ENCODE measurements at places on chromosomes 16 and 17.

GRCh38 chr17:69722518-69722917 is 308.0 kb downstream of the MAP2K6 start:
- DNase-seq, result no peak

DNA sequence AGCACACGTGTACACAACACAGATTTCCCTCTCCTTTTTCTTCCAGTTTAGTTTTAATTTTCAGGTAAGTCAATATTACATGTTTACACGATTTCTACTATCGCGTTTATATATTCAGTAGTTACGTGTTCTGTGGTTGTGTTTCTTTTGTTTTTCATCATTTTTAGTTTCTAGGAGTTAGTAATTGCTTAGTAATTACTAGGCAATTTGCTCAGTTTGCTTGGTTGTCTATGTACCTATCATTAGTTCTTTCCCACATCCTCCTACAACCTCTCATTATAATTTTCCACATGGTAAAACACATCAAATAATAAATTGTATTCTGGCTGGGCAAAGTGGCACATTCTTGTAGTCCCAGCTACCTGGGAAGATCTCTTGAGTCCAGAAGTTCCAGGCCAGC is 24.6 kb upstream of the GUCY2D start:
- no peak for DNase-seq

GRCh38 chr17:42310787-42311215 is 22.5 kb downstream of the STAT5A start:
- no peak for DNase-seq

DNA sequence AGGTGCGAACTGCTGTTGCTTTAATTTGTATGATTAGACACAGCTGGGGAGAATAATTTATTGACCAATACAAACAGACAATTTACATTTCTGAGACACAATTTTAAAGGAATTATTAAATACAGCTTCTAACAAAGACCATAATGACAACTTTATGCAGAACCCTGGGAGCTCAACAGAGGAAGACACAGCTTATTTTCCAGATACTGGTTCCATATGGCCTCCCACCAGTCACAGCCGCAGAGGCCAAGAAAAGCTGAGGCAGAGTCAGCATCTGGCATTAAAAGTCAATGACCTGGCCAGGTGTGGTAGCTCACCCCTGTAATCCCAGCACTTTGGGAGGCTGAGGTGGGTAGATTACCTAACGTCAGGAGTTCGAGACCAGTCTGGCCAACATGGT is 66.1 kb upstream of the BCAR1 start:
- no peak for DNase-seq

DNA sequence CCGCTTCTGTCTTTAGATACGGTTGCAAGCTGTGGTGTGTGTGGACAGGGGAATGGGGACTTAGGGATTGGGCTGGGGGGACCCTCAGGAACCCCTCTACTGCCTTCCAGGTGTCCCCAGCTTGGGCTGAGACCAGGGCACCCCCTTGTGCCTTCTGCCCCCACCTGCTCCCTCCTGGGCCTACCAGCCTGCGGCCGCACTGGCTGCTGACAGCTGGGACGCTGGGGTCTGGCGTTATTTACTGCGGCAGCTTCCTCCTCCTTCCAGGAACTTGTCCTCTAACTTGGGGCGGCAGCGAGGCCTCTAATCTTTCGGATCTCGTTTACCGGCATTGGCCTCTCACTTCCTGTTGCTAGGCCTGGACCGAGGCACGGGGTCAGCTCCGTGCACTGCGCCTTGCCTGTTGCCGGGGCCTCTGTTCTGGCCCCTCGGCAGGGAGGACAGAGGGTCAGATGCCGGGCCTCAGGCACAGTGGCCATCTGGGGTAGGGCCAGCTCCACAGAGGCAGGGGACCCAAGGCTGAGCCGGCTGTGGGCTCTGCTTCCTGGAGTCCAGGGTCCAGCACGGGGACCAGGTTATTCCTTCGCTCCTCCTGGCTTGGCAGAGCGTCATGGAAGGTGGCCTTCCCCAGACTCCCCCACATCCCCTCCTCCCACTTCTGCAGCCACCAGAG is 31.8 kb downstream of the TMEM235 start:
- no peak for DNase-seq

- no peak for DNase-seq
Measured at GRCh38 chr17:58580671-58581070, 66.2 kb upstream of the MTMR4 start.

DNA sequence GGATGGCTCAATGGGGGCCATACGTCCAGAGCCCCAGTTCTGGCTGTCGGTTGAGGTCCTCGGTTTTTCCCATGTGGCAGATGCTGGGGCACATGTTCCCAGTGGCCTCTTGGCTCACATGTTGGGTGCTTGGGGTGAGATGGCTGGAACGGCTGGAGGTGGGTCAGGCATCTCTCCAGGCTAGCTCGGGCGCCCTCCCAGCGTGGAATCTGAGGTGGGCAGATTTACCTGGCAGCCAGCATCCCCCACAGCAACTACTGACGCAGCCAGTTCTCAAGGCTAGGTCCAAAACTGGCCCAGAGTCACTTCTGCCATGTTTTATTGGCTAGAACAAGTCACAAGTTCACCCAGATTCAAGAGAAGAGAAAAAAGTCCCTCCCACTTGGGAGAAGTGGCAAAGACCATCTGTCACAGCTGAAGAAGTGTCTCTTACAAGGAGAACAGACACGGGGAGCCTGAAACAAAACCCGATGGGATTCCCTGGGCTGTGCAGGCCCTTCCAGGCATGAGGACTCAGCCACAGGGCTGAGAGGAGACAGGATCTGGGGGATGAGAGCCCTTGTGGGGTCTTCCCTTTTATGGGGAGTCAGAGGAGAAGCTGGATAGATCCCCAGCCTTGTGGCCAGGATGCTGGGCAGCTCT is 15.2 kb downstream of the ACE start:
- DNase-seq, result no peak

DNA sequence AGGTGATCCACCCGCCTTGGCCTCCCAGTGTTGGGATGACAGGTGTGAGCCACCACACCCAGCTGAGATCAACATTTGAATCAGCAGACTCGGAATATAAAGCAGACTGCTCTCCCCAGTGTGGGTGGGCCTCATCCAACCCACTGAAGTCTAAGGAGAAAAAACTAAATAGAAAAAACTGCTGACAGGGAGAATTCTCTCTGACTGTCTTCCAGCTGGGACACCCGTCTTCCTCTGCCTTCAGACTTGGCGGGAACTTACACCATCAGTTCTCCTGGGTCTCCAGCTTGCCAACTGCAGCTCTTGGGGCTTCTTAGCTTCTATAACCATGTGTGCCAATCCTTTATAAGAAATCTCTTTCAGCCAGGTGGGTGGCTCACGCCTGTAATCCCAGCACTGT is 90.7 kb downstream of the MRM3 start:
- no peak for DNase-seq

DNA sequence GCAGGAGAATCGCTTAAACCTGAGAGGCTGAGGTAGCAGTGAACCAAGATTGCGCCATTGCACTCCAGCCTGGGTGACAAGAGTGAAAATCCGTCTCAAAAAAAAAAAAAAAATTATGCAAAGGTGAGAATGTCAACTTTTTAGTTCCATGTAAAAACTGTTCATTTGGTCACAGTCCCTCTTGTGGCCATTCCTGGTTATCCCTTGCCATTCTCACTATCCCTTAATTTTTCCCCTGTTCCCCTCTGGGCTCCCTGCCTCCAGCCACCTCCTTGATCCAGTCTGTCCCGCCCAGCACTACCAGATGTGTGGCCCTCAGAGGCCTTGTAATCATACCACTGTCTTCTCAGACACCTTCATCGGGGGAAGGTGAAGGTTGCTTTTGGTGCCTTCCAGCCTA is 23.4 kb downstream of the DCAF7 start:
- no peak for DNase-seq

- no peak for DNase-seq
Measured at GRCh38 chr16:2687531-2688308, 5.4 kb downstream of the KCTD5 start.

- no peak for DNase-seq
Measured at GRCh38 chr16:64892835-64893785, 228.8 kb downstream of the CDH11 start.

DNA sequence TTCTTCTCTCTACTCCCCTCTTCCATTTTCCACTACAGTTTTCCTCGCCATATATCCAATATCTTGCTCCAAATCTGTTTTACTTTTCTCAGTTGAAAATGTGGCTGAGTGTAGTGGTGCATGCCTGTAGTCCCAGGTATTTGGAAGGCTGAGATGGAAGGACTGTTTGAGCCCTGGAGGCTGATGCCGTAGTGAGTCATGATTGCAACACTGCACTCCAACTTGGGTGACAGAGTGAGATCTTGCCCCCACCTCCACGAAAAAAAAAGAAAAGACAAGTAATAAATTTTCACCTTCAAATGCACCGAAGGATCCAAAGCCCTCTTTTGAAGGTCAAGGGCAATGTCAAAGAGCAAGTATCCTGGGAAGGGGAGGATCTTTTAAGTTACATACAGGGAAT is 592.3 kb downstream of the TMEM114 start:
- DNase-seq, result no peak

GRCh38 chr17:3913531-3914311 is 2.5 kb downstream of the P2RX1 start:
- peak; percentile 57 for DNase-seq

DNA sequence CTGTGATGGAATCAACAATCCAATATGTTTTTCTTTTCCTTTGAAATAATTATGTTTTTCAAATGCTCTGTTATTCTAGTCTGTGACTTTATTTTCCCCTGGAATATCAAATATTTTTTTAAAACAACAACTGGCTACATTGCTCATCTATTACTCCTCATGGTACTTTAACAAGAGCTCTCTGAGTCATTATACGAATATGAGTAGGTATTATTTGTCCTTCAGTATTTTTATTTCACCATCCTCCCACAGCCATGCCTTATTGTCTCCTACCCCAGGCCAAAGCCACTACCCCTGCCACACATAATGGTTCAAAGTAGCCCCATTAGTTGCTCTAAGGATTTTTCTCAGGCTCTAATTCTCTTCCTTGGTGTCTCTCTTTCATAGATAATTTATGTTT is 1572.3 kb downstream of the CDH8 start:
- DNase-seq, result no peak

DNA sequence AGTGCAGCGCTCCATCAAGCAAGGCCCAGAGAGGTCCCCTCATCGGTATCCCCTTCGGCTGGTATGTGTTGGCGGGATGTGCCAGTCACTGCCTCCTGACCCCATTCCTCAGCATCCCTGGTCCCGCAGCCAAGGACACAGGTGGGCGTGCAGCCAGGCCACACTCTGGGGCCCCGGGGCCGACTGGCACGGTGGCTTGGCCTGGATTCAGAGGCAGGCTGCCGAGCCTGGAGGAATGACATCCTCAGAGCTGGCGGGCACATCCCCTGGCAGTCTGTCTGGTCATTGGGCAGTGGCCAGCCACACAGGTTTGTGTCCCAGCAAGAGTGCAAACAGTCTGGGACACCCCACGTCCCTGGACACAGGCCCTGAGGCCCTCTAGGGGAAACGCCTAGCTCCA is 111.1 kb downstream of the SDK2 start:
- DNase-seq, result no peak

GRCh38 chr16:70713824-70714223 is 28.0 kb upstream of the MTSS2 start:
- DNase-seq, result no peak

GRCh38 chr17:17666111-17666714 is 15.0 kb upstream of the RAI1 start:
- no peak for DNase-seq

- DNase-seq, result no peak
Measured at GRCh38 chr16:66028510-66029216, 337.8 kb upstream of the CDH5 start.

DNA sequence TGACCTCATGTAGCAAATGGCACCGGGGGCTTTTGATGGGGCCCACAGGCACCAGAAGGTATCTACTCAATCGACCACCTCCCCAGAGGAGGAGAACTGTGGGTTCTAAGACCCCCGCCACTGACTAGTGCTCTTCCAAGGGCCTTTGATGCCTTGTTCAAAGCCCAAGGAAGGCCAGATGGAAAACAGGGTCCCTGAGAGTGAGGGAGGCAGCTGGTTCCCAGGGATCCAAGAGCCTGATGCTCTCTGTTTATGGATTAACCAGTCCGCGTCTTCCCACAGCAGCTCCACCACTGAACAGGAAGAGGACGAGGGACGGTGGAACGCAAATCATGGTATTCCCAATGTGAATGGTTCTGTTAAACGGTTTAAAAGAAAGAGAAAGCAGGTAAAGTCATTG is 7.6 kb downstream of the PHB1 start:
- DNase-seq, result no peak

GRCh38 chr17:19928299-19928698 is 49.3 kb downstream of the AKAP10 start:
- DNase-seq, result no peak

GRCh38 chr17:65115839-65116238 is 21.3 kb upstream of the RGS9 start:
- no peak for DNase-seq

- DNase-seq, result no peak
Measured at GRCh38 chr16:81610144-81610842, 165.7 kb downstream of the CMIP start.

- no peak for DNase-seq
Measured at GRCh38 chr17:80795754-80796153, 195.9 kb upstream of the CHMP6 start.

- DNase-seq, result no peak
Measured at GRCh38 chr16:50114357-50115129, 38.6 kb upstream of the TENT4B start.

- DNase-seq, result no peak
Measured at GRCh38 chr17:560432-560873, 154.2 kb downstream of the VPS53 start.

DNA sequence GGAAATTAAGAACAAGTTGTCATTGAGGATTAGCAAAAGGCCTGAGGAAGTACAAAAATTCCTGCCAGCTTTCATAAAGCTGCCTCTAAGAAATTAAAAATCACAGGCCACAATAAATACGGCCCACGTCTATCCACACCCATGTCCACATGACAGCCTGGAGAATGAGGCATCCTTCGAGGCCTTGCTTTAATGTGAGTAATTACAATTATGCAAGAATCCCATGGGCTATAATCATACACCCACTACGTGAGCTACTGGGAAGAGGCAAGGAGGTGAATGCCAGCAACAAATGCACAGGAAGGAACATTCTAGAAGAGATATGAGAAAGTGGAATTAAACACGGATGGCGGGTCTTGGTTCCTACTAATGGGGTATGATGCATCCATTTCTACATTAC is 65.4 kb upstream of the ZFHX3 start:
- DNase-seq, result no peak

GRCh38 chr16:87457061-87457611 is 35.7 kb downstream of the ZCCHC14 start:
- DNase-seq, result no peak

- no peak for DNase-seq
Measured at GRCh38 chr17:76384987-76385891, 830 bp downstream of the SPHK1 start.

GRCh38 chr16:15542734-15543347 is 100.1 kb downstream of the MARF1 start:
- no peak for DNase-seq

- DNase-seq, result no peak
Measured at GRCh38 chr17:10013365-10014112, 108.5 kb upstream of the RCVRN start.

DNA sequence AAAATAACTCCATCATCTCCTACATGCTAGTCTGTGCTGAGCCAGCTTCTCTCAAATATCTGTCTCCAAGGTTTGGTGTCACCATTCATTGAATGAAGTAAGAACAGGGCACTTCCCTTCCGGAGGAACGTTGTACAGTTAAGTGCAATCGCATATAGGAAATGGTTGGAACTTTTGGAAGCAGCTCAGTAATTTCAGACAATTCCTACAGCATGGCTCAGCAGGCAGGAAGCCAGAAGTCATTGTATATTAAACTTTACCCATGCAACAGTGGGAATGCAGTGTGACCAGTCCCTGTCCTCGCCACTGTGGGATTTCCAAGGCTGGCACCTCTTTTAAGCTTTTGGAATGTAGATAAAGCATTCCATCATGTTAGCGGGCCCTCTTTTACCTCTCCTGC is 51.1 kb upstream of the MYH2 start:
- no peak for DNase-seq
